ENCODE measurements at places on chromosomes 11 and 22.

DNA sequence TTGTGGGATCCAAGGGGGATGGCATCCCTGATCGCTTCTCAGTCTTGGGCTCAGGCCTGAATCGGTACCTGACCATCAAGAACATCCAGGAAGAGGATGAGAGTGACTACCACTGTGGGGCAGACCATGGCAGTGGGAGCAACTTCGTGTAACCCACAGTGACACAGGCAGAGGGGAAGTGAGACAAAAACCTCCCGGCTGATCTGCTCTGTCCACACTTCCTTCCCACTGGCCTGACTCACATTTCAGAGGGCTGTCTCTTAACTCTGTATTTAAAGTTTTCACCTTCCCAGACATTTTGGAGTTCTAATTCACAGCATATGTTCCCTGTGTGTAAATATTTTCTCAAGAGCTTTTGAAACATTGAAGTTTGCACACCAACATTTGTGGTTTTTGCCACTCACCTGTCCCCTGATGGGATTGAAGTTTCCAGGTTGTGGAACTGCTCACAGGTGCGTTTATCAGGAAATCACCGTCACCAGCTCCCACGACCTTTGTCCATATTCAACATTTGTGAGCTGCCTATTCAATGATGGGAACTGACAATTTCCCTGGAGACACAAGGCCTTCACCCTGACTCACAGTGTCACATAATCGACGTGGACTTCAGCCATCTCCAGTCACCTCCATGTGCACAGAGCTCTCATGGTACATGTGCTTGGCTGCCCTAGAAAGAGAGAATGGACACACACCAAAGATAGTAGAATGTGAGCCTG lies 99.2 kb downstream of the VPREB1 start:
- no peak for DNase-seq

GRCh38 chr11:121575250-121575962 lies 122.6 kb upstream of the SORL1-AS1 start:
- DNase-seq = no peak

- no peak for DNase-seq
These were observed 10.7 kb downstream of the PRG3 start for GRCh38 chr11:57370251-57370650.

DNA sequence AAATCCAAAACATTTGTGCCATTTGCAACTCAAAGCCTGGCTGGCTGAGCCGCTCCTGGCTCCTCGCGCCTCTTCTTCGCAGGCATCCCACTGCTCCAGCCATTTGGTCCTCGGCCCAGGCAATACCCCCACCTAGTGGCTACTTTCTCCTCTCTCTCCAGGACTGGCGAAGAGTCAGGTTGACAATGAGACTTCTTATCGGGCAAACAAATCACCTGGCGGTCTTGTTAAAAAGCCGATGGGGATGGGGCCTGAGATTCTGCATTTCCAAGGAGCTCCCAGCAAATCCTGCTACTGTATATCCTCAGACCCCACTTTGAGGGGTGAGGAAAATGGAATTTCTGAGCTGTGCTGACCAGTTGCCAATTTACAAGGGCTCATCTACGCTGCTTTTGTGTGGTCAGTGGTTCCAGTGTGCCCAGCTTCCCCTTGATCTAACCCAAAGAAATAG lies 89.0 kb downstream of the ISX start:
- DNase-seq = no peak

GRCh38 chr11:69013009-69013951 lies at the start of gene MRGPRF:
MRGPRF (minus strand) TSS chr11:69013246; CDS start chr11:69009901, 3,345 bp downstream.
- peak; percentile 37 for DNase-seq

GRCh38 chr11:68074584-68075352 lies 35.9 kb downstream of the TCIRG1 start:
- no peak for DNase-seq

- DNase-seq = no peak
These were observed 282.2 kb upstream of the ARHGAP42 start for GRCh38 chr11:100404907-100405306.

DNA sequence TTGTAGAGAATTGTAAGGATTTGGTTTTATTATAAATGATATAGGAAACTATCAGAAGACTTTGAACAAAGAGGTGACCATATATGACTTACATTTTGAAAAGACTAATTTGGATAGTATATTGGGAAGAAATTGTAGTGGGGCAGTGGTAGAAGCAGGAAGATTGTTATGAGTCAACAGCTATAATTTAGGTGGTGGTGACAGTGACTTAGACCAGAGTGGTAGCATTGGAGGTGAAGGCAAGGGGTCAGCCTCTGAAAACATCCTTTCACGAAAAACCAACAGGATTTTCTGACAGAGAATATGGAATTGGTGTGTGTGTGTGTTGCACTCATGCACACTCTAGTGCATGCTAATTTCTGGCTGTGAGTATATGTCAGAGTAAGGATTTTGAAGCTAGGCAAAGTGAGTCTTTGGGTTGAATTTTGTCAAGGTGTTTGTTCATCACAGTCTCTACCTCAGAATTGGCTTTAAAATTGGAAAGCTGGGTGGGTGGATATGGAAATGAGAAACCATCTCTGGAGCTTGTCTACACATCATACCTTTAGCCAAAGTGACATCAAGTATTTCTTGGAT lies 8.2 kb upstream of the HBE1 start:
- no peak for DNase-seq

DNA sequence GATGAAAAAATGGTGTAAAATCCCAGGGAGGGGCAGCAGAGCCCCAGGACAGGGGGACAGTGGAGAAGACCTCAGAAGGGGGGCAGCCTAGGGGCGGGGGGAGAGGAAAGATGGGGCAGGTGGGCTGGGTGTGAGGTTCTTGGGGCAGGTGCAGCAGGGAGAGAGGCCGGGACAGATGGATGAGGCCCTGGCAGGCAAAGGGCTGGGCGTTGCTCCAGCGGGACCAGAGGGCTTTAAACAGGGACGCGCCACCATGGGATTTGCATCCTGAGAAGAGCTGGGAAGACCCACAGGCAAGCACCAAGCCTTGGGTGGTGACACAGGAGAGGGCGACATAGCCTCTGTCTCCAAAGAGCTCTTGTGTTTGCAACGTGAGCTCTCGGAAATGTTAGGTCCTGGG lies 1342.8 kb downstream of the TBC1D22A start:
- DNase-seq = no peak

- no peak for DNase-seq
These were observed 65.7 kb downstream of the NECTIN1 start for GRCh38 chr11:119663279-119663678.
